Glutamatergic neuron (in vitro differentiated cells): ENCODE measurements at places on chromosomes 3 and 15. TPM values are rescaled to one million over a fixed set of nuclear protein-coding genes. Genes with fewer than 3 reads are reported as not detected.
A peak's percentile ranks its signal among the peaks of the same experiment; 100 is the strongest.

FBXO40 gene
- total RNA-seq: not detected

DNA sequence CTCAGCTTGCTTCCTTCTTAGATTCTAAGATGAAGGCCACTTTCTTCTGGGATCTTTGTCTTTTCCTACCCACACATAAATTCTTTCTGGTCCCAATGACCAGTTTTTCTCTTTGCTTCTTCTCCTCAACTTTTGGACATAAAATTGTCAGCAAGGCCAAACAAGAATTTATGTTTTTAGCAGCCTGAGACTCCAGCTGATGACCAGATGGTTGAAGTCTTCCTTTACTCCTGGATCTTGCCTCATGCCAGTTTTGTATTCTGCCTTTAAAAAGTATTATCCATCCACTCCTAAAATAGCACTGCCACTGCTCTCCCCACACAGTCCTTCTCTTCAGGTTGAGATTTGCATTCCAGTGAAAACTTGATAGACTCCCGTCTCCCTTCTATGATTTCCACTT, 236.0 kb downstream of the VPS13C start:
- DNase-seq: no peak

- DNase-seq: no peak
Observed at GRCh38 chr3:171768281-171768900, 41.9 kb downstream of the PLD1 start.

DNA sequence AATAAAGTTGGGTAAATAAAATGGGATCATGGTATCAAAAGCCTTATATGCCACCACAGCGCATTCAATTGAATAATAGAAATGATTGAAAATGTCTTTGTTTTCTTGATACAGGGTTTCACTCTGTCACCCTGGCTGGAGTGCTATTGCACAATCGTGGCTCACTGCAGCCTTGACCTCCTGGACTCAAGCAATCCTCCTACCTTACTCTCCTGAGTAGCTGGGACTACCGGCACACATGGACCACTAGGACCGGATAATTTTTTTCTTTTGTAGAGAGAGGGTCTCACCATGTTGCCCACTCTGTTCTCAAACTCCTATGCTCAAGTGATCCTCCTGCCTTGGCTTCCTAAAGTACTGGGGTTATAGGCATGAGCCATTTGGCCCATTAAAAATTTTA, 33.8 kb upstream of the BBX start:
- no peak for DNase-seq

- no peak for DNase-seq
Observed at GRCh38 chr3:56124546-56124945, 343.7 kb downstream of the ERC2 start.

DNA sequence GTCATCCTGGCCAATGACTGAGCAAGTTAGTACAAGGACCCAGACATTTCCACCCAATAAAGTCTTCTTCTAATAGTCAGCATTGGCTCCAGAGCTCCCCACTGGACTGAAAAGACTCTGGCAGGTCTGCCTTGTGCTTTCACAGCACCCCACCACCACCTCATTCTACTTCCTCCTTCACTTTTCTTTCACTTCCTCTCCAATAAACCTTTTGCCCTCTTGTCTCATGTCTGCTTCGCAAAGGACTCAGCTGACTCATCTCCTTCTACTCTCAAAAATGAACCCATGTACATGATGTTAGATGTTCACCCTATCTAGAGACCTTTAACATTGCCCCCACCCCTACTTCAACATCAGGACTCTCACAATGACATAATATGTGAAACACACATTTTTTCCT, 181.0 kb upstream of the PPP2R3A start:
- DNase-seq: no peak

GRCh38 chr15:27062951-27063350, 92.0 kb downstream of the GABRG3 start:
- DNase-seq: no peak

GRCh38 chr15:64536244-64536836, 76.0 kb downstream of the ZNF609 start:
- DNase-seq: no peak

ARGFX gene
- not detected for total RNA-seq

- DNase-seq: no peak
Observed at GRCh38 chr3:22620498-22620897, 582.6 kb upstream of the UBE2E2 start.

FBXL22 gene
- not detected for total RNA-seq

- DNase-seq: no peak
Observed at GRCh38 chr3:108966773-108967172, 13.1 kb upstream of the GUCA1C start.

GRCh38 chr15:77627581-77627980, 5.1 kb downstream of the LINGO1 start:
- DNase-seq: no peak

DNA sequence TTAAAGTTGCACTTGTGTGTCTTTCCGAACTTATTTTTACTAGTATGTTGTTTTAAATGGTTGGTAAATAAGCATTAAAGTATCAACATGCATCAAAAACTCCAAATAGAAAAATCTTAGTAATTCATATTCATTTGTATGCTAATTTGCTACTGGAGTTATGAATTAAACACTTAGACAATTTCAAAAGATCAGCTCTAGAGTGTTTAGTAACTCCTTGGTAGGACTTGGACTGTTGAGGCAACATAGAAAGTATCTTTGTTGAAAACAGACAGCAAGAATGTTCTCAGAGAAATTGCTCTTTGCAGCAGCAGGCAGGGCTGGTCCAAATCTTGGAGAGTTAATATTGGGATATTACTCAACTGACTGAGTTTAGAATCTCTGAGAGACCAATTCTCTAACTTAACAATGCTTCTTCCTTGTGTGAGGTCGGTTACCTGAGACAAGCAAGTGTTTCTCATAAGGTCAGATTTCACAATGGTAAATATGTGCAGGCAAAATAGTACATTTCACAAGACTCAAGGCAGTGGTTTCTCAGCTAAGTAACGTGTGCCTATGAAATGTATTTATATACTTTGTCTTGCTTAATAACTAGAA, 147.8 kb upstream of the IL12A start:
- no peak for DNase-seq

EOMES gene
- total RNA-seq: not detected

DNA sequence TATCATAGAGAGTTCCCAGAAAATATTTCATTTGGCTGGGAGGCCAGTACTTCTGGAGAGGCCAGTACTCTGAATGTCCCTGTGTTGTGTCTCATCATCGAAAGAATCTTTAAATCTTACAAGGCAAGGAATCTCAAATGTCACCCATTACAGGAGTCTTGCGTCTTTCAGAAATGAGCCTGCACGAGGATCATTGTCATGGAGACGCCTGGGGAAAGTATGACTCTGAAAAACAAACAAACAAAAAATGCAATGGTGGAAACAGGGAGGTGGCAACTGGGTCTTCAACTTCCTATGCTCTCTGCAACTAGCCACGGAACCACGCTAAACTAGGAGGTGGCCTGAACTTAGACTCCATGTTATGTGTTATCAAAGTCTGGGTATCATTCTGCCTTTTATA, 804.6 kb downstream of the EPHA3 start:
- no peak for DNase-seq

GRCh38 chr3:107523539-107524325, 970 bp downstream of the BBX start:
- no peak for DNase-seq

DNA sequence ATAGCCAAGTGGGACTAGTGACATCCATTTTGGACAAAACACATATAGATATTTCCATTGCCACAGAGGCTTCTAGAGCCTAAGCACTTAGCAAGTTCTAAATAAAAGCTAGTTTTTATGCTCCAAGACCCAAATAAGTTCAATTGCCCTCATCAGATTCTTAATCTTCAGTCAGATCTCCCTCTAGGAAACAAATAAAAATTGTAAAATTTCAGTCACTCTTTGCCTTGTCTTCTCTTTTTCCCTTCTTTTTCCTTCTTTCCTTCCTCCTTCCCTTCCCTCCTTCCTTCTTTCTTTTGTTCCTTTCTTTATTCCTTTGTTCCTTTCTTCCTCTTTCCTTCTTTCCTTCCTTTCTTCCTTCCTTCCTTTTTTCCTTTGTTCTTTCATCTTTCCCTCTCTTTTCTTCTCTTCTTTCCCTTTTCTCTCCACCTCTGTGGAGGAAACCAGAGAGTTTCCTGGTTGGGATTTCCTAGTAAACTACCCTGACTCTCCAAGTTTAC, 68.8 kb upstream of the GADL1 start:
- DNase-seq: no peak

- DNase-seq: no peak
Observed at GRCh38 chr15:75061272-75061671, 37.9 kb downstream of the PPCDC start.

SST gene
- total RNA-seq: 1,741 TPM

DNA sequence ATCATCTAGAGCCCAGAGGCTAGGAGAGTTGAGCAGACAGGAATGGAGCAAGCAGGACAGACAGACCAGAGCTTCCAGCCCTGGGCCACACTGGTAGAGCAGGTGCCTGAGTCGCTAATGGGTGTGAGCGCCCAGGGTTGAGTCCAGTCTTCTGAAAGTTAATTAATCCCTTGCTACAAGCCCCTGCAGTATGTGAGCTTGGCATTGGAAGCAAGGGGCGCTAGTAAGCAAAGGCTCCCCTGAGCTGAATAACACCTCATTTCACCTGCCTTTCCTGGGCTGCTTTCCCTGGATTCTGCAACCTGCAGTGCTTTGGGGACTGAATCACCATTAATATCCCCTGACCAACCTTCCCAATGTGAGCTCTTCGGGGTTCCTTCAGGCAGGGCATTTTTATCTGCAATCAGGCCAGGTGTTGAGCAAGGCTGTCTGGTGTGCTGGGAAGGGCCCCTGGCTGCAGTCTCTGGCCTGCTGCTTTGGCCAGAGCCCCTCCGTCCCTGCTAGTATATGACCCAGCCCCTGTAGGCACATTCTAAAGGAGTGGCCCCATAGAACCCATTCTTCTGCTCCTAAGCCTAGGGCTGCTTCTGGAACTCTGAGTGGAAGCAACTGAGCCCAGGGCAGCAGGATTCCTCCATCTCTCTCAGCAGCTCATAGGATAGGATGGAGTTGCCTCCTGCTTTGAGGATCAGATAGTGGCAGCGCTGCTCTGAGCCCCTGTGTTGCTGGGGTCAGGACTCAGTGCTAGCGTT, 45.1 kb upstream of the EPHB1 start:
- DNase-seq: no peak

GRCh38 chr3:112617285-112617684, 23.7 kb downstream of the CCDC80 start:
- no peak for DNase-seq

DNA sequence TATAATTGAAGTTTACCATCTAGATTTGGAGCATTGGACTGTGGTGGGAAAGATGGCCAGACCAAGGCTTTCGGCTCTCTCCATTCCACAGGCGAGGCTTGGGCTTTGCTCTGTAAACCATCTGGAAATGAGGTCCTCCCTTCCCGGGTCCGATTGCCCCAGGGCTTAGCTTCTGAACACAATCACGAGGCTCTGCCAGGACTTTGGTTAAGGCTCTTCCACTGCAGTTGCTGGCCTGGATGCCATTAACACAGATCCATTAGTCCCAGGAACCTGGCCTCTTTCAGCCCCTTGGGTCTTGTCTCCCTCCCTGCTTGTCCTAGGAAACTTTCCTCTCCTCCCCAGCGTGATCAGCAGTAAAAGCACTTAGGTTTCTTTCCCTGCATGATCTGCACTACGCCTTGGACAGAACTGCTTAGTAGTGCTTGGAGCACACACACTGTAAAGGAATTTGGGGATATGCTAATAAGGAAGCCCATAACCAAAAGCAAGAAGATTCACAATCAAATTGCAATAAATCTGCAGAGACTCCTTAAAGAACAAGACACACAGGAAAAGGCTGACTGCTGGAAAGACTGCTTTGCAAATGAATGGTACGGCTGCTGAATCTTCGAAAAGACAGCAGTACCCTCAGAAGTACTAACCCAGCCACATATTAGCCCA, 154.3 kb downstream of the ECT2 start:
- DNase-seq: peak; percentile 36

SKIC8 gene
- 43.9 TPM for total RNA-seq

DNA sequence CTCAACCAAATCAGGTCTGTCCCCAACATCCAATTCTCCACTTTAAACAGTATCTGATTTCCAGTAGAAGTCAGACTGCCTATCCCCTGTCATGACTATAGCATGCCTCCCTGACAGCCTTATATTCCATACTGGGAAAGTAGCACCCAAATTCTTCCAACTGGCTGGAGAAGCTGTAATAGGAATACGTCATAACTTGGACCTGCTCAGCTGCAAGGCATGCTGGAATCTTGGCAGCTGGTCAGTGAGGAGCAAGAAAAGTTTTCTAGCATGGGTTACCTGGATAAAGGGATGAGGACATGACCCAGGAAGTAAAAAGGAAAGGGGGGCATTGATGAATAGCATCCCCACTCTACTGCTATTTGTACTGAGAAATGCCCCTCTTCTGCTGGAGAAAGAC, 8.9 kb downstream of the SEMA5B start:
- no peak for DNase-seq

DNA sequence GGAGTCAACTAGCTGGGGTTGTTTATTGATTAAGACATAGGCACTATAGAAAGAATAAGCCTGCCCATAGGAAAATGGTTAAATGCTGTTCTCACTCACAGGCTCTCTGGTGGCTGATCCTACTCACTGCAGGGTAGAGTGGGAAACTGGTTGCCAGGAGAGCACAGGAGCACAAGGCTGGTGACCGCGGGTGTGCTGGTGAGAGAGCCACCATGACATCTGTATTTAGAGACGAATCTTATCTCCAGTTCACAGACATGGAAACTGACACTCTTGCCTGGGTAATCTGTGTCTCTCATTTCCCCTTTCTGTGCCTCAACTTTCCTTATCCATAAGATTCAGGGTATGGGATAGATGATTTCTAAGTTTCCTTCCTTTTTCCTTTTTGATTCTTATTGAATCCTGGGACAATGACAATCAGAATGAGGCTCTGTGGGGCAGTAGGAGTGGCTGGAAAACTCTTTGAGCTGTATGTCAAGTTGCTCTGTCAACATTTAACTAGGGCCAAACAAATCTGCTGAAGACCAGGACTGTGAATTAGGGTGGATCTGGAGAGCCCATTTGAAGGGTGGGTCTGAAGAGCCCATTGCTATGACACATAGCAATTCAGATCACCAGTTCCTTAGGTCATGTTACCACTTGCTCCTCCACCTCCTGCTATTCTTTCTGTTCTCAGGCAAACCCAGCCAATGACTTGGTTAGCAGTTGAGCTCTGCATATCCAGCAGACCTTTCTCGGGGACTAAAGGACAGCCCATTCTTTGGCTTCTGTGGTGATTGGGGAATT, 286.1 kb upstream of the TBL1XR1 start:
- DNase-seq: no peak

GPR176 gene
- 15.9 TPM for total RNA-seq

ATP13A5 gene
- total RNA-seq: not detected

- no peak for DNase-seq
Observed at GRCh38 chr15:78061963-78062427, 15.5 kb downstream of the TBC1D2B start.

GRCh38 chr3:41508063-41508696, 308.9 kb downstream of the CTNNB1 start:
- no peak for DNase-seq

DNA sequence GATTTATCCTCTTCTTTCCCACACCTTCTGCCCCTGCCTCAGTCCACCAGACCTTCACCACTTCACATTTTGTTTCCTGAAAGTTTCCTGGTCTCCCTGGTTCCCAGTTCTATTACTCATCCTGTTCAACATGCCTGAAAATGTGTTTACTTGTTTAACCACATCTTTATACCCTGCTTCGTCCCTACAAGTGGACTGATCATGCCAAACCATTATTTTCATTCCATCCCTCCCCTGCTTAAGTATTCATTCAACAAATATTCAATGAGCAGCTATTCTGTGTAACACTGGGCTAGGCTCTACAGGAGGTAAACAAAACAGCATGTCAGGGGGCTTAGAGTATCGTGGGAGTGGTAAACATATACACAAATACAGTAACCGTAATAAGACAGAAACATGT, 5.5 kb downstream of the MYO5A start:
- DNase-seq: no peak

GRCh38 chr3:49131040-49131439, 1.8 kb downstream of the LAMB2 start:
- no peak for DNase-seq
